ENCODE measurements at places on chromosomes 12 and 14. TPM values are rescaled to one million over a fixed set of nuclear protein-coding genes. Genes with fewer than 3 reads are reported as not detected.

DNA sequence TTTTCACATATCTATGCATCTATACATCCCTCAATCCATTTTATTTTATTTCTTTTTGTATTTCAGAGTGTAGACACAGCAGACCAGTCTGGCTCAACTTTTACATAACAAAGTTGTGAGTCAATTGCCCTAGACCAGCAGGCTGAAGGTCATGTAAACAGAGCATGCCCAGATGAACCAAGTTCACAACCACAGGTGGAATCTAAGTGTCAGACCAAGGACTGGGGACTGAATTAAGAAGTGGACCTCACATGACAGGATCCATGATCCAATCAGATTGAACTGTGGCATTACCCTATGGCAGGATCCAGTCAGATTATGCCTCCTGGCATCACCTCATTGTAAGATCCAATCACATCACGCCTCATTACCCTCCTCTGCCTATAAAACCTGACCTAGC is 455.8 kb downstream of the SOX5 start:
- DNase-seq = no peak
- no peaks in the 10 kb centered on the region for H3K36me3 ChIP-seq
- no peaks in the 10 kb centered on the region for H3K27me3 ChIP-seq
- H3K4me3 ChIP-seq = no peak overlapping the region
- no peaks in the 10 kb centered on the region for H3K4me1 ChIP-seq
- no peak overlapping the region for H3K27ac ChIP-seq

Gene GPRC5D
- not detected for total RNA-seq

Gene SLC7A7
- total RNA-seq = 3.6 TPM

Gene DPPA3
- 2.8 TPM for total RNA-seq

- H3K27me3 ChIP-seq = no peaks in the 10 kb centered on the region
- H3K4me1 ChIP-seq = peaks cover 9% of the 10 kb centered on the region
- no peak overlapping the region for H3K4me3 ChIP-seq
- H3K36me3 ChIP-seq = peaks cover 5% of the 10 kb centered on the region
- H3K27ac ChIP-seq = no peak overlapping the region
Observed at GRCh38 chr12:112466011-112466422, 47.3 kb downstream of the PTPN11 start.

DNA sequence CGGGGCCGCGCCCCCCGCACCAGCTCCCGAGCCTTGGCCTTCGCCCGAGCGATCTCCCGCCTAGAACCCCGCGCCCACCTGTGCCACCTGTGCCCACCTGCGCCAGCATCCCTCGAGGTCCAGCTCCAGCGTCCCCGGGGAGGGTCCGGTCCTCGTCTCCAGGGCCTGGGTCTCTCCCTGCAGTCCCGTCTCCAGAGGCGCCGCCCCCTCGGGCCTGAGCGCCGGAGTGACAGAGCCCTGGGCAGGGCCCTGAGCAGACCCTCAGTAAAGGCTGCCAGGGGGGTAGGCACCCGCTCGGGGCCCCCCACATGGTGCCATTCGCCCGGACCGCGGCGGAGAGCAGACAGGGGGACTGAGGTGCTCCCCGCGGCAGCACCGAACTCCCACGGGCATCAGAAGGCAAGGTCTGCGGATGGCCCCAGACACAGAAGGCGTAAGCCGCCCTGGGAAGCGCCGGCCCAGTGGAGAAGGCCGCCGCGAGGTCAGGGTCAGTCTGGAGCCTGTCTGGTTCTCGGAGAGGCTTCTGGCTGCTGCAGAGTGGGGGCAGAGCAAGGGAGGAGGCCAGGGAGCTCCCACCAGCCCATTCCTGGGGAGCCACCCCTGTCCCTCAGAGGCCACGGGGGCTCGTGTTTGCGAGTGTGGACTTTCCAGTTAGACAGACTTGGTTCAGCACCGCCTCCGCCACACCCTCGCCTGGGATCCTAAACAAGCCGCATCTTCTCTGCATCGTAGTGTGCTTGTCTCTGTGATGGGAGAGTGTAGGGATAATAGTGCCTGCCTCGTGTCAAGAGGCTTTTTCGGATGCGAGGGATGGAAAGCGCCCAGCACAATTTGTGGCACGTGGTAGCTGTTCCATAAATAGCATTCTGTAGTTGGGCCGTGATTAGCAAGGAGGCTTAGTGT is 1.1 kb upstream of the PPP1R13B start:
- peak overlapping the region; percentile 77 for H3K4me3 ChIP-seq
- H3K4me1 ChIP-seq = peaks cover 13% of the 10 kb centered on the region
- H3K27me3 ChIP-seq = peaks cover 47% of the 10 kb centered on the region
- DNase-seq = peak; percentile 63
- H3K36me3 ChIP-seq = no peaks in the 10 kb centered on the region

DNA sequence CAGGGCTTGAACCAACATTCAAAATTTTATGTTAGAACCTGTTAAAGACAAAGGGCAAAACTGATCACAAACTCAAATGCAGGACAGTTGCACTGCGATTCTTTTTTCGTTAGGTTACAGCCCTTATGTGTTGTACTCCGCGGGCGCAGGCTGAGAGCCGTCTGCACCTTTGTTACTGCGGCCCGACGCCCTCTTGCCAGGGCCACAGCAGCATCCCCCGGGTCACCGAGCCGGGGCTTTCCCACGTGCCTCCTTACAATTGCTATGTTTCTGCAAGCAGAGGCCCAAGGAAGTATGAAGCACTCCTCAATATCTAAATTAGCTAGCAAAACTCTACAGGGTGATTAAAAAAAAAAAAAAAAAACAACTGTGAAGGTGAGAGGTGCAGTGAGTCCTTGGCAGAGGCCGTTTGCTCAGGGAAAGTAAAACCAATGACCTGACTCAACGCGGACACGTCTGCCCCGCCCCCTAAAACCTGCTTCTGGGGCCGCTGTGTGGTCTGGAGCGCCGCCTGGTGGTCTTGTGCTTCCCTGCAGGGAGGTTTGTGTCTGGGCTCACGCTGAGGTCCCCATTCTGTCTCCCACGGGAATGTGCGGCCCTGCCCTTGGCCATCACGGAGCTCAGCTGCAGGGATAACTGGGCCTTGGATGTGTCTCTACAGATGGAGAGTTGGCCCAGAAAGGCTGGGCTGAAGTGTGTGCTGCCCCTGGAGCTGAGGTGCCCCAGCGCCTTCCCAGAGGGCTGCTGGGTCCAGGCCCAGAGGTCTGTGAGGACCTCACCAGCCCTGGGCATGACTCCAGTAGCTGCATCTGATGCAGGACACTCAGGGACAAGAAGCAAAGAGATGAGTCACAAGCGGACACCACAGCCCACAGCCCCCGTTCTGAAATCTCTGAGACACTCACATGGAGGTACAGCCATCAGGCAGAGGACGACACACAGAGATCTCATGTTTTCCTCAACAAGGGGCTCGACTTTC is 418.5 kb downstream of the TMEM121 start:
- H3K36me3 ChIP-seq = no peaks in the 10 kb centered on the region
- no peak overlapping the region for H3K4me3 ChIP-seq
- peak; percentile 1 for DNase-seq
- H3K27me3 ChIP-seq = no peaks in the 10 kb centered on the region
- no peaks in the 10 kb centered on the region for H3K4me1 ChIP-seq
- no peak overlapping the region for H3K27ac ChIP-seq

DNA sequence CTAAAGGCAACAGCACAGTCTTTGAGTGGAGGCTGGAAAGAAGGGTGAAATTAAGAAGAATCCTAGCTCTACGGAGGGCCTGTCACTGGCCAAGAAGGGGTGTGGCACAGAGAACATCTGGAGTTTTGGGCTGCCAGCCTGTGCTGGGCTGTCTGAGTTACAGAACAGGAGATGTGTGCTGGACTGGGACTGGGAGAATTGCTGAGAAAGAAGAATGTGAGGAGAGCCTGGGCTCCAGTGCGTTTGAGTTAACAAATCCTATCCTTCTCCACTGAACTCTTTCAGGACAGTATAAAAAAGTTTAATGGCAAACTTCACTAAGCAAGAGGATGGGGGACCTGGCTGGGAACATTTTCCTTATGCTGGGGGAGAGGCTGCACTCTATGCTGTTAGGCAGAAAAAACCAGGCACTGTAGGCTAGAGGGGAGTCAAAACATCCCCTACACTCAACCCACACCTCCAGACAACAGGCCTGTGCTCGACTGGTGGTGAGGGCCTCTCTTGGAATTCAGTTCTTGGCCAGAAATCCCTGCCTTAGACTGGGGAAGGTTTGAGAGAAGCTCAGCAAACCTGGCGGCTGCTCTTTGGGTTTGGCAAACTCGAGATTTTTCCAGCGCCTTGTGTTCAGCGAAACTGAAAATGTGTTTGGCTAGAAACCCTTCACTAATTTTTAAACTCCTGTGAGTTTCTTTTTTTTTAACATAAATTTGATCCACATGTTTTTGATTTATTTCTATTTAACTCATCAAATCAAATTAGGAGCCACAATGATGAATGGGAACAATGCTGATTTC is 217.3 kb downstream of the MON2 start:
- peak; percentile 27 for DNase-seq
- H3K27ac ChIP-seq = peak overlapping the region; percentile 64

Gene CCDC175
- total RNA-seq = not detected

Gene MEG3
- not detected for total RNA-seq

Gene LALBA
- total RNA-seq = not detected

Gene ADAM21
- total RNA-seq = not detected
